ENCODE measurements at places on chromosomes 3 and 15.

DNA sequence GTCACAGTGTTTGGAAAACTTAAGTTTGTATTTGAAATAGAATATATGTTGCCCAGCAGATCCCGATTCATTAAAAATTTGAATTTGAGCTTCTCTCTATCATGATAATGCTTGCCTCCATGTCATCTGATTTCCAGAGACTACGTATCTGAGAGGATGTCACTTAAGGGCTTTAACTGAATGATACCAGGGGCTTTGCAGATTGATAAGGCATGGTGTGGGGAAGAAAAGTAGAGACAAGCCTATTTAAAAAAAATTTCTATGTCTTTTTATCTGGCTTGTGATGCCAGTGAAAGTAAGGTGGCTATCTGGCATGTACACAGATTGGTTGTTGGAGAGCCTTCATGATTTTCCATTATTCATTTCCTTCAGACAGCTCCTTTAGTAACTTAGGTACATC, 72.7 kb downstream of the UBE2E2 start:
- no peak for DNase-seq

DNA sequence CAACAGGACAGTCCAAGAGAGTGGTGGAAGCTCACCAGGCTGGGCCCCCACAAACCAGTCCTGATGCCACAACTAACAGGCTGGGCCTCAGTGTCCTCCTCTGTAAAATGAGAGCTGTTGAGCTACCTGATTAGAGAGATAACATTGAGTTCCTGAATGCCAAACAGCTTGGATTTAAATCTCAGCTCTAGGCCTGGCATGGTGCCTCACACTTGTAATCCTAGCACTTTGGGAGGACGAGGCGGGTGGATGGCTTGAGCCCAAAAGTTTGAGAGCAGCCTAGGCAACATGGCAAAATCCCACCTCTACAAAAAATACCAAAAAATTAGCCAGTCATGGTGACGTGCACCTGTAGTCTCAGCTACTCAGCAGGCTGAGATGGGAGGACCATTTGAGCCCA, 20.1 kb upstream of the TMCC1 start:
- DNase-seq: peak; percentile 55

GRCh38 chr15:75928680-75929608, 25.3 kb downstream of the FBXO22 start:
- no peak for DNase-seq

DNA sequence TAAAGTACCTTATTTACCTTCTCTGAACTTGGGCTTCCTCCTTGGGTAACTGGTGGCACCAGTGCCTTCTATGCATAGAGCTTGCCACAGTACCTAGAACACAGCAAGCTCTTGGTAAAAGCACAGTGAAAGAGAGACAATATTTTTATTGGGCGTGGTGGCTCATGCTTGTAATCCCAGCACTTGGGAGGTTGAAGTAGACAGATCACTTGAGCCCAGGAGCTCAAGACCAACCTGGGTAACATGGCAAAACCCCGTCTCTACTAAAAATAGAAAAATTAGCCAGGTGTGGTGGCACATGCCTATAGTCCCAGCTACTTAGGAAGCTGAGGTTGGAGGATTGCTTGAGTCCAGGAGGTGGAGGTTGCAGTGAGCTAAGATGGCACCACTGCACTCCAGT, 285.1 kb downstream of the PTPRG start:
- no peak for DNase-seq

- DNase-seq: peak; percentile 83
Observed at GRCh38 chr15:90001062-90001682, at the start of gene ZNF710. TSS of gene ZNF710 (plus strand) at chr15:90001324. CDS start at chr15:90067138, 65,814 bp downstream.

DNA sequence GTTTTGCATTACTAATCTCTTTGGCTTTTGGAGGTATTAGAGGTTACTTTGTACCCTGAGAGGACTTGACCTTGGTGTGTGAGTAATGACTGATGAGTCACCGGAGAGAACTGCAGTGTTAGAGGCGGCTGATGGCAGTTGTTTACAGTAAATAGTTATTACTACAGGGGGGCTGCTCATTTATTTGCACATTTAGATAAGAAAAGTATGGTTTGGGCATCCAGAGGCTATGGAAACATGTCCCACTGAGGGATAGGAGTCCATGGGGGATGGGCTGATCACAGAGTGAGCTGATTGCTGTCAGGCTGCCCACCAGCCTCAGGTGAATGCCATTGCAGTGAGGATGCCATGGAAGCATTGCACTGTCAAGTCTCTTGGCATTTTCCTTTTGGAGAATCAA, 17.3 kb upstream of the STAC start:
- no peak for DNase-seq

DNA sequence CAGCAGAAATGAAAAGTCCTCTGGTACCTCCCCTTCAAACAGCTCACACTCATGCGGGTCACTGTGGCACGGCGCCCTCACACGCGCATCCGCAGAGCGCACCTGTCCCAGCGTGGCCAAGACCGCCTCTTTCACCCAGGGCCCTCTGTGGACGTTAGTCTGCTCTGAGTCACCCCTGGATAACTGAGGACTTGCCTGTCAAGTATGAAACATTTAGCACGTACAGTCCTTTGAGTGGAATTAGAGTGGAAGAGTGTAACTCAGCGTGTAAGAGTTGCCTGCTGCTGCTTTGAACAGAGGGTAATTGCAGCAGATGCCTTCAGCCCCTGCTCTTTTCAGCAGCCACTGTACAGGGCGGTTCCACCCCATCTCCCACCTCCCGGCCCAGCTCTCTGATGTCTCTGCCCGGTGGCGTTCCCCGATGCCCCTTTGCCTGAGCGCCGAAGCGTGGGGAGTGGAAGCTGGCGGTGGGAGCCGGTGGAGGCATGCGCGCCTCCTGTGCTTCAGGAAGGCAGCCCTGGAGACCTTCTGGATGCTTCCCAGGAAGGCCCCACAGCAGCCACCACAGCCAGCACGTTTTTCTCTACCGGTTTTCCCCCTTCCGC, 23.0 kb downstream of the CPN2 start:
- DNase-seq: no peak

- no peak for DNase-seq
Observed at GRCh38 chr3:62843508-62843907, 31.7 kb downstream of the CADPS start.

- no peak for DNase-seq
Observed at GRCh38 chr3:43969944-43970343, 271.7 kb upstream of the TOPAZ1 start.

GRCh38 chr3:157672061-157672460, 168.8 kb upstream of the VEPH1 start:
- DNase-seq: no peak

DNA sequence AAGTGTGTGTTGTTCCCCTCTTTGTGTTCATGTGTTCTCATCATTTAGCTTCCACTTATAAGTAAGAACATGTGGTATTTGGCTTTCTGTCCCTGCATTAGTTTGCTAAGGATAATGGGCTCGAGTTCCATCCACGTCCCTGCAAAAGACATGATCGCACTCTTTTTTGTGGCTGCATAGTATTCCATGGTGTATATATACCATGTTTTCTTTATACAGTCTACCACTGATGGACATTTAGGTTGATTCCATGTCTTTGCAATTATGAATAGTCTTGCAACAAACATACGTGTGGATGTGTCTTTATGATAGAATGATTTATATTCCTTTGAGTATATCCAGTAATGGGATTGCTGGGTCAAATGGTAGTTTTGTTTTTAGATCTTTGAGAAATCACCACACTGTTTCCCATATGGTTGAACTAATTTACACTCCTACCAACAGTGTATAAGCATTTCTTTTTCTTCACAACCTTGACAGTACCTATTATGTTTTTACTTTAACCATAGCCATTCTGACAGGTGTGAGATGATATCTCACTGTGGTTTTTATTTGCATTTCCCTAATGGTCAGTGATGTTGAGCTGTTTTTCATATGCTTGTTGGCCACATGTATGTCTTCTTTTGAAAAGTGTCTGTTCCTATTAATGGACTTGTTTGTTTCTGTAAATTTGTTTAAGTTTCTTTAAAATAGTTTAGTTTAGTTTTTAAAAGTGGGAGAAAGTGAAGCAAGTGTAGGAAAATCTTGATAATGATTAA, 21.9 kb upstream of the SLC30A4 start:
- DNase-seq: no peak

DNA sequence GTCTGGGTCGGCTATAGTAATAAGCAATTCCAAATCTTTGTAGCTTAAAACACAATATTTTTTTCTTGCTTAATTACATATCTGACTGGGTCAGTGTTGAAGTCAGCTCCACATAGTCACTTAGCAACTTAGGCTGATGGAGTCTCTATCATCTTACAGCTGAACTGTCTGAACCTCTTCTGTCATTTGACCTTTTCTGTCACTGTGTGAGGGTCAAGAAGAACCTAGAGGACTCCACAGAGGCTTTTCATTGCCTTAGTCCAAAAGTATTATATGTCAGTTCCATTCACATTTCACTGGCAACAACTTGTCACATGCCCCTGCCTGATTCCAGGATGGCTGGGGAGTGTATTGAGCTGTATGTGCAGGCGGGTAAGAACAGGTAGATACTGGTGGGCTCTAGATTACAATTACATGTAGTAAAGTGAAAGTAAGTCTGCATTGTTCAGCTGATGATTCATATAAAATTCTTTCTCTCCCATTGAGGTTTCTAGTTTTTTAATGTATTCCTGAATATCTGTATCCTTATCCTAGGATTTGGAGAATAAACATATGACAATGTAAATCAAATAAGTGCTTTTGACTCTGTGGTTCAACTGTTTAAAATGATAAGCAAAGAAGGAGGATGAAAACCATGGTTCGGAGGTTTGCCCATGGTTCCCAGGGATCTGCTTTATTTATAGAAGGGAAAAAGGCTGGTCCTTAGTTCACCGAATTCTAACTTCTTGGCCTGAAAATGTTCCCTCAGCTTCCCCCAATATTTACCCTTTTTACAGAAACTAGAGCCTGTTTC, 5.8 kb upstream of the ARPP21 start:
- no peak for DNase-seq

DNA sequence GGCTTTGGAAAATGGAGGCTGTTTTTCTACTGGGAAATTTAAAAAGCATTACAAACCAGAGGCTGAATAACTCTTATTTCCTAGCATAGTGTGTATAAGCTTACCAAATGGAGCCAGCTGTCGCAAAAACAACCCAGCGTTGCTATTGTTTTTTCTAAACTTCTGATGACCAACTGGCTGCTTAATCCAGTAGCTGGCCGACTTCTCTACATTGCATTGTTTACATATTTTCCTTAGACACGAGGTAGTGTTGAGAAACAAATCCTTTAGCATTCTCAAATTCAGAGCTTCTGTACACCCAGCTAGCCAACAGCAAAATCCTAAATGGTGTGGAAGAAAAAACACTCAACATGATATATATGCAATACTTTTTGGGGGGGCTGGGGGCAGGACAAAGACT, 161.0 kb upstream of the ADAMTS9 start:
- no peak for DNase-seq

GRCh38 chr15:98621021-98621420, 27.3 kb upstream of the IGF1R start:
- no peak for DNase-seq

DNA sequence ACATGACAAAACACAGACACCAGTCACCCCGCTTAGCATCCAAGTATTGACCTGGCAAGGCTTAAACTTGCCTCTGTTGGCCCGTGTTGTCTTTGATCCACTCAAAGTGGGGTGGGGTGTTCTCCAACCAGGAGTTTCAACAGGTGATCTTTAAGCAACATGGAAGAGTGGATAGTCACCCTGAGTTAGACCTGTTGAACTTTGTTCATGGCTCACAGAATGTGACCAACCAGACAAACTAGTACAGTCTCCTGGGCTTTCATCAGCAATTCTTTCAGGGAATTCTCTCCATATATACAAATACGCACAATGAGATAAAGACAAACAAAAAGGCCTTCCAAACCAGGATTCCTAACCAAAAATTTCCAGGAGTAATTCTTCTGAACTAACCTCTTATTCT, 11.9 kb downstream of the LEKR1 start:
- no peak for DNase-seq

GRCh38 chr3:100963041-100963440, 30.2 kb downstream of the ABI3BP start:
- DNase-seq: no peak

DNA sequence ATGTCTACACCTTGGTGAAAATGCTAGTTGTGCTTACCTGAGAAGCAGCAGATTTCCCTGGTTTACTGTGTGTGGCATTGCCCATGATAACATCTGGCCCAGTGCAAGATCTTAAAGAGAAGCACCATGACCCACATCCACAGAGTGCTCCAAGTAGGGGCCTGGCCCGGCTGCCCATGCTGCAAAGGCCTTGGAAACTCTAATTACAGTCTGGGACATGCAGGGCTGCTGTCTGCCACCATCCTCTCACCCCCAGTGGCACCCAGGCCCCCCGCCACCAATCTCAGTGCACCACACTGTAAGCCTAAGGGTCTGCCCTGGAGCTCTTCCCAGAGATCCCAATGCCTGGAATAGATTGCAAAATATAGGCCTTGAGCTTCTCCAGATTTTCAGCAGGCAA, 132.6 kb downstream of the CHDH start:
- DNase-seq: no peak

DNA sequence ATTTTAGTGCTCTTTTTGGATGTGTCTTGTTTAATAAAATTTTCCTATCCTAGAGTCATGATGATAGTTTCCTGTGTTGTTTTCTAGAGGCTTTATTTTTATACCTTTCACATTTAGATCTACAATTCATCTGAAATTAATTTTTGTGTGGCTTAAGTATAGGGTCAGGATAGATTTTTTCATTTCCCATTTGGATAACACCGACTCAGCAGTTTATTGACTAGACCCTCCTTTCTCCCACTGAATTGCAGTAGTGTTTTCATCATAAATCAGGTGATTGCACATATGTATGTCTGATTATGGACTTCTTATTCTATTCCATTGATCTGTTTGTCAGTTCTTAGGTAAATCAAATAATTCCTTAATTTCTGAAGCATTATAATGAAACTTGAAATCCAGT, 10.4 kb downstream of the PRR23A start:
- DNase-seq: no peak

GRCh38 chr3:113268311-113268710, 57.0 kb downstream of the BOC start:
- DNase-seq: no peak

DNA sequence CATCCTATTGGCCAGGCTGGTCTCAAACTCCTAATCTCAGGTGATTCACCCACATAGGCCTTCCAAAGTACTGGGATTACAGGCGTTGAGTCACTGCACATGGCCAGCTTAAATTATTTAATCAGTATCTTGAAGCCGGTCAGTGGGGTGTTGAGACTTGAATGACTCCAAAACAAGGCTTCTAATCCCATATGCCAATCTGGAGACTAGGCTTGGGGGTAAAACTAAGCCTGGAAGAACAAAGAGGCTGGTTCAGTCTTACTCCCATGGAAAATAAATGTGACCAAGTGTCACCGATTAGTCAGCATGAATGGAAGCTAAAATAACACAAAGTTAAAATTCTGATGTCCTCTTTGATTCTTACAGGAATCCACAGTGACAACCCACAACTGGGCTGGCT, 509.1 kb downstream of the FOXP1 start:
- DNase-seq: no peak
